Activated CD4-positive, alpha-beta memory T cell treated with anti-CD3 and anti-CD28 coated beads for 36 hours (primary cell): ENCODE measurements at places on chromosomes 7 and 10. TPM values are rescaled to one million over a fixed set of nuclear protein-coding genes. Genes with fewer than 3 reads are reported as not detected.

GRCh38 chr10:61406242-61406641 is 46.9 kb downstream of the TMEM26 start:
- no peak overlapping the region for H3K4me3 ChIP-seq
- no peak overlapping the region for H3K27ac ChIP-seq
- H3K36me3 ChIP-seq: no peaks in the 10 kb centered on the region
- DNase-seq: no peak

- DNase-seq: no peak
- H3K36me3 ChIP-seq: no peaks in the 10 kb centered on the region
- no peak overlapping the region for H3K4me3 ChIP-seq
- no peaks in the 10 kb centered on the region for H3K4me1 ChIP-seq
These were observed 4.0 kb downstream of the GNGT1 start for GRCh38 chr7:93910076-93910994.

- no peak overlapping the region for H3K4me3 ChIP-seq
- DNase-seq: no peak
- H3K27ac ChIP-seq: no peak overlapping the region
These were observed 46.6 kb upstream of the ADRA2A start for GRCh38 chr10:111030042-111030750.

DNA sequence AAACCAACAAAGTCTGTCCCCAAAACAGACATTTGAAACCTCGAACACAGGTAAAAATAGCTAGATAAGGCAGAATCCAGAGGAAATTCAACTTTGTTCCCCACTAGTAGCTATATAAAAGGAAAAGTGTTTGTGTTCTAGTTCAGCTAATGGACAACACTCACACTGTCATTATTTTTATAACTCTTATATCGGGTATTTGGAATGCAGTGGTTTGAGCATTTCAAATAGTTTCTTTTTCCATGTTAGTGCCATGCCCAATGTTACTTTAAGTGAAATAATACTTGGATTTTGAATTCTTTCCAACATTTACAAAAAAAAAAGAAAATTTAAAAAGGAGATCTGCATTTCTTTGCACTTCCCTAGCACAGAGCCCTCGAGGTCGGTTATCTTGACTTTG is 213.6 kb downstream of the DOCK4 start:
- H3K36me3 ChIP-seq: no peaks in the 10 kb centered on the region
- H3K4me3 ChIP-seq: no peak overlapping the region
- H3K4me1 ChIP-seq: no peaks in the 10 kb centered on the region
- no peak overlapping the region for H3K27ac ChIP-seq
- DNase-seq: no peak

Gene GATA3
- total RNA-seq: 46.3 TPM

DNA sequence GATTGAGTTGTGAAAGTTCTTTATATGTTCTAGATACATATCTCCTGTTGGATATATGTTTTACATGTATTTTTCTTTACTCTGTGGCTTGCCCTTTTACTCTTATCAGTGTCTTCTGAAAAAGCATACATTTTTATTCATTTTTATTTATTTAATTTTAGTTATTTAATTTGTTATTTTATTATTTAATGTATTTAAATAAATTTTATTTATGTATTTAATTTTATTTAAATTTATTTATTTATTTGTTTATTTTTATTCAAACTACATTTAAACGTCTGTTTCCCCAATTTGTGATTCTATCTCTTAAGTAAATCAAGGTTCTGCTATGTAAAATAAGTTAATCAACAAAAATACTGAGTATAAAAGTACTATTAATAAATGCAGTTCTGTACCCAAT is 279.1 kb upstream of the AKR1E2 start:
- DNase-seq: no peak
- H3K4me3 ChIP-seq: no peak overlapping the region
- H3K36me3 ChIP-seq: no peaks in the 10 kb centered on the region
- H3K27ac ChIP-seq: no peak overlapping the region
- H3K27me3 ChIP-seq: peaks cover 2% of the 10 kb centered on the region

Gene HYAL4
- 0.34 TPM for total RNA-seq

DNA sequence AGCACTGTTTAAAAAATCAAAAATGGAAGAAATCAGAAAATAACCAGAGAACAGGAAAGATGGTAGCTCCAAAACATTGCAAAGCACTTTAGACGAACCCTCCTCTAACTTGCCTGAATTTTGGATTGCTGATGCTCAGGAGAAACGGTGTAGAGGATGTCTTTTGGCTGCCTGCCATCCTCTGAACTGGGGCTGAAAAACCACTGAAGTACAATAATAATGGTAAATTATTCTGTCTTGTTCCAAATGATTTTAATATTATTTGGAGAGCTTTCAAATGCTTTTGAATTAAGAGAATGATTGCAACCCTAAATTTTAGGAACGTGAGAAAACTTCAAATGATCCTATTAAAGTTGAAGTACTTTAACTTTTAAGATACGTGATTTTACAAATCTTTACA is 167.3 kb upstream of the SLC13A1 start:
- DNase-seq: no peak
- no peak overlapping the region for H3K4me3 ChIP-seq
- H3K27ac ChIP-seq: no peak overlapping the region
- H3K36me3 ChIP-seq: no peaks in the 10 kb centered on the region
- H3K4me1 ChIP-seq: no peaks in the 10 kb centered on the region
- no peaks in the 10 kb centered on the region for H3K27me3 ChIP-seq

GRCh38 chr7:20417260-20417659 is 86.6 kb downstream of the ITGB8 start:
- DNase-seq: no peak
- H3K4me3 ChIP-seq: no peak overlapping the region
- H3K4me1 ChIP-seq: no peaks in the 10 kb centered on the region

Gene THNSL1
- total RNA-seq: 6.2 TPM

Gene RBP3
- total RNA-seq: not detected

- no peak overlapping the region for H3K4me3 ChIP-seq
- H3K36me3 ChIP-seq: no peaks in the 10 kb centered on the region
These were observed 656.4 kb downstream of the KCNMA1 start for GRCh38 chr10:76981251-76981650.

DNA sequence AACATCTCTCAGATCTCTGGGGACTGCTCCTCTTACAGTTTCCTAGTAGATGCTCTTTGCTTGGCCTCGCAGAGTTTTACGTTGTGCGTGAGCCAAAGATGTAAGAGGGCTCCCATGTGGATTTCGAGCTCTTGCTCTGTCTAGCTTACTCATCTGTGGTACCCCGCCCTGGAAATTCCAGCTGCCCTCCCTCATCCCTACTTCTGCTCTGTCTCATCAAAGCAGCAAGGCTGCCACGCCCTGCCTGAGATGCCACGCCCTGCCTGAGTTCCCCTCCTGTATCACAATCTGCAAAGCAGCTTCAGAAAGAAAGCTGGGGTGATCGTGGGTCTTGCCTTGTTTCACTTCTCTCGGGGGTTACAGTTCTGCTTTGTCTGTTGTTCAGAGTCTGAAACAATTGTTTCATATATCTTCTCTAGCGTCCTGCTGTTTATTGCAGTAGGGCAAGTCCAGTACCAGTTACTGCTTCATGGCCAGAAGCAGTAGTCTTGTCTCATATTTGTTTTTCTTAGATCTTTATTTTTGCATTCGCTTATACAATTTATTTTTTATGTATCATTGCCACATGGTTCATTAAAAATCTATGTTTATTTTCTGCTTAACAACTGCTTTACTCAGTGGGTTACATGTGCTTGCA is 36.1 kb upstream of the CCNY start:
- no peaks in the 10 kb centered on the region for H3K36me3 ChIP-seq
- no peak overlapping the region for H3K27ac ChIP-seq
- DNase-seq: no peak
- H3K27me3 ChIP-seq: peaks cover 22% of the 10 kb centered on the region

DNA sequence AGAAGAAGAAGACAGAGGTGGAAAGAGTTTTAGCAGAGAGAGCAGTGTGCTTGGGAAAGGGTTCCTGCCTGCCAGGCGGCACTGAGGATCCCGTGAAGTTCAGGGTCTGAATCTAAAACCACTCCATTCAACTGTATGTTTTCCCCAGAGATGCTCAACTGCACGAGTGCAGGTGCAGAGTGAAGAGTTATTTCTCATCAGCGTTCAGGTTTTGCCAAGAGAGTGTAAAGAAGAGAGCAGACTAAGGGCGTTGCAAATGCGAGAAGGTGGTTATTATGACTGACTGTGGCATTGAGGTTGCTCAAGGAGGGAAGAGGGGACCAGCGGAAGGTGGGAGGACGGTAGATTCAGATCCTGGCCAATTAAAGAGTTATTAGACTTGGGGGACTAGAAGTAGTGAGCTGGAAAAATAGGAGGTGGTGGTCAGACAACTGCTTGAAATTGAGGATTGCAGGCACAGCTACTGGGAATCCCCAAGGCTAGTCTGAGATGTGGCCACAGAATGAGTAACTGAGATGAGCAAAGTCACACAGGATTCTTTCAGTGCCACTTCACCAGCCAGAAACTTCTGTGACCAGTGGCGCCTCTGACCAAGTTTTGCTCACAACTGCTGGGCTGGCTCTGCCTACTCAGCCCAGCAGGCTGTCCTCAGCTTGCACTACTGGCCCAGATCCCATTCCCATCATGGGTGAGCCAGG is 29.1 kb downstream of the STRA8 start:
- H3K27me3 ChIP-seq: peaks cover 6% of the 10 kb centered on the region
- H3K36me3 ChIP-seq: no peaks in the 10 kb centered on the region
- H3K27ac ChIP-seq: no peak overlapping the region
- no peaks in the 10 kb centered on the region for H3K4me1 ChIP-seq

GRCh38 chr10:78155722-78156121 is 122.1 kb downstream of the RPS24 start:
- no peak for DNase-seq
- no peaks in the 10 kb centered on the region for H3K36me3 ChIP-seq
- H3K4me1 ChIP-seq: no peaks in the 10 kb centered on the region
- no peak overlapping the region for H3K4me3 ChIP-seq
- H3K27me3 ChIP-seq: peaks cover 6% of the 10 kb centered on the region

Gene CNPY1
- not detected for total RNA-seq

GRCh38 chr7:34747176-34747781 is 89.3 kb downstream of the NPSR1 start:
- H3K4me1 ChIP-seq: no peaks in the 10 kb centered on the region
- H3K27ac ChIP-seq: no peak overlapping the region
- H3K4me3 ChIP-seq: no peak overlapping the region

Gene PRKAR1B
- total RNA-seq: 28.0 TPM

Gene CBLL1
- 40.4 TPM for total RNA-seq

DNA sequence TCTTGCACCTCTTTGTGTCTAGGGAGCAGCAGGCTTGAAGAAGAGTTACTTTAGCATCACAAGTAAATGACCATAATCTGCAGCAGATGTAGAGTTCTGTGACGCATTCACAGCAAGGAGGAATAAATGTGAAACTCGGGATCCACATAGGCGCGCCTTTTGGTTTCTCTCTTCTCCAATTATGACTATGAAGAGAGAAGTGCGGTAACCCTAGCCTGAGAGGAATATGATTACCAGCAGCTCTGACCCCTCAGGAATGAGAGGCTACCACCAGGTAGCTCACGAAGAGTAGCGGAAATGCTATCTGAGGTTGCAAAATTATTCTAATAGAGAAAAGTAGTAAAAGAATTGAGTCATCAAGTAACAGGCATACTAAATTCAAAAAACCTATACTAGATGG is 25.2 kb upstream of the DMTF1 start:
- H3K36me3 ChIP-seq: no peaks in the 10 kb centered on the region
- H3K27me3 ChIP-seq: peaks cover 2% of the 10 kb centered on the region
- no peaks in the 10 kb centered on the region for H3K4me1 ChIP-seq
- no peak overlapping the region for H3K27ac ChIP-seq

DNA sequence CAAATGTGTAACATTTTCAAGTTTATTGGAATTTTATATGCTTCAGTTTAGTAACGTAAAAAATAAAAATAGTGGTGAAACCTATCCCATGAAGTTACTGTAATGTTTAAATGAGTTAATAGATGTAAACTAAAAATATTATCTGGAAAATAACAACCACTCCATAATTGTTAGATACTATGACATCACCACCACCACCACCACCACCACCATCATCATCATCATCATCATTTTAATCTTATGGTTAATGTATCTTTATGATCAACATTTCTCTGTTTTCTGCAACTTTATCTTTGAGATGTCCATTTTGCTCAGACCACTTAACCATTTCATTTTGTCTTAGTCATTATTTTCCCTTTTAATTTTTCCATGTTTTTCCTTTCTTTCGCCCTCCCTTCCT is 23.4 kb upstream of the CACNA2D1 start:
- no peaks in the 10 kb centered on the region for H3K36me3 ChIP-seq
- no peak overlapping the region for H3K27ac ChIP-seq
- no peak overlapping the region for H3K4me3 ChIP-seq
- no peak for DNase-seq
- H3K4me1 ChIP-seq: no peaks in the 10 kb centered on the region

Gene MSMB
- not detected for total RNA-seq

- DNase-seq: no peak
- peaks cover 11% of the 10 kb centered on the region for H3K36me3 ChIP-seq
- H3K4me3 ChIP-seq: no peak overlapping the region
- peaks cover 42% of the 10 kb centered on the region for H3K4me1 ChIP-seq
- H3K27ac ChIP-seq: no peak overlapping the region
These were observed 59.4 kb upstream of the MKI67 start for GRCh38 chr10:128185627-128186026.

GRCh38 chr10:34886906-34887642 is 72.0 kb upstream of the PARD3 start:
- H3K27me3 ChIP-seq: no peaks in the 10 kb centered on the region
- no peak overlapping the region for H3K27ac ChIP-seq
- DNase-seq: no peak
- no peaks in the 10 kb centered on the region for H3K4me1 ChIP-seq
- no peak overlapping the region for H3K4me3 ChIP-seq

DNA sequence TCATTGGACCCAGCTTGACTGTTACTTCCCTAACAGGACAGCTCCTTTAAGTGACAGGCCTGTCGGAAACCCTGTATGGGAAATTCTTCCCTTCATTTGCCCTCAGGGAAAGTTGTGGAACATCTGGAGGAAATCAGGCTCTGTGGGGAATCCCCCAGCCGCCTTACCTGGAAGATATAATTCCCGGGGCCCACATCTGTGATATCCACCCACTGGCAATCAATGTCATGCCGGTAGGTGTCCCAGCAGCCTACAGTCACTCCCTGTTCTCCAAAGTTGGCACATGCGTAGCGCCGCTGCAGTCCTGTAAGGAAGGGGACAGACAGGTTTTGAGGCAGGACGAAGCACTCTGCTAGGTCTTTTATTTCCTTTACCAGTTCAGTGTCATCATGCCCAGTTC is 16.6 kb downstream of the LOXL4 start:
- H3K27me3 ChIP-seq: no peaks in the 10 kb centered on the region
- H3K4me1 ChIP-seq: no peaks in the 10 kb centered on the region
- no peak for DNase-seq
- peaks cover 19% of the 10 kb centered on the region for H3K36me3 ChIP-seq
- no peak overlapping the region for H3K4me3 ChIP-seq

DNA sequence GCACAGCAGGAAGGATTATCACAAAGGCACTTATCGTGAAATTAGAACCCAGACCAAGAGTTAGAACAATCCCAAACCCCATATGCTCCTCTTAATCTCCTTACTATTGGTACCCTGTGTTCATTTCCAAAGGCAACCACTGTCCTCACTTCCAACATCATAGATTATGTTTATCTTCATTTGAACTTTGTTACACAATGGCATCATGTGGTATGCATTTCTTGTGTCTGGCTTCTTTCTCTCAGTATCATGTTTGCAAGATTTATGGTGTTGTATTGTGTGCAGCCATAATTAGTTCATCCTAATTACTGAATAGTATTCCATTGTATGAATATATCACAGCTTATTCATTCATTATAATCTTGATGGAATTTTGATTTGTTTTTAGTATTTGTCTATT is 124.6 kb upstream of the SEC61G start:
- no peaks in the 10 kb centered on the region for H3K4me1 ChIP-seq
- H3K27me3 ChIP-seq: peaks cover 4% of the 10 kb centered on the region
- no peak overlapping the region for H3K27ac ChIP-seq
- H3K4me3 ChIP-seq: no peak overlapping the region

Gene GIMAP1
- 6.0 TPM for total RNA-seq
